ENCODE measurements at places on chromosomes 5 and 9. TPM values are rescaled to one million over a fixed set of nuclear protein-coding genes. Genes with fewer than 3 reads are reported as not detected.

- no peak for DNase-seq
- H3K27ac ChIP-seq: peak overlapping the region; percentile 76
- peaks cover 35% of the 10 kb centered on the region for H3K4me1 ChIP-seq
- H3K27me3 ChIP-seq: peaks cover 47% of the 10 kb centered on the region
- no peaks in the 10 kb centered on the region for H3K36me3 ChIP-seq
Measured at GRCh38 chr9:132185073-132186009, 23.5 kb downstream of the NTNG2 start.

GRCh38 chr5:90182726-90183125 lies 226.8 kb downstream of the CETN3 start:
- no peak overlapping the region for H3K27ac ChIP-seq
- H3K36me3 ChIP-seq: no peaks in the 10 kb centered on the region
- H3K27me3 ChIP-seq: no peaks in the 10 kb centered on the region
- DNase-seq: no peak

GRCh38 chr5:54224103-54224826 lies 86.1 kb downstream of the ARL15 start:
- peaks cover 22% of the 10 kb centered on the region for H3K4me1 ChIP-seq
- no peak overlapping the region for H3K4me3 ChIP-seq
- peaks cover 1% of the 10 kb centered on the region for H3K27me3 ChIP-seq
- H3K27ac ChIP-seq: no peak overlapping the region
- no peak for DNase-seq

GRCh38 chr9:125652759-125653158 lies 54.2 kb downstream of the MAPKAP1 start:
- no peak overlapping the region for H3K27ac ChIP-seq
- no peaks in the 10 kb centered on the region for H3K27me3 ChIP-seq
- peaks cover 5% of the 10 kb centered on the region for H3K36me3 ChIP-seq
- no peak for DNase-seq

- H3K27me3 ChIP-seq: no peaks in the 10 kb centered on the region
- H3K27ac ChIP-seq: no peak overlapping the region
- H3K36me3 ChIP-seq: peaks cover 15% of the 10 kb centered on the region
- no peak for DNase-seq
- H3K4me1 ChIP-seq: peaks cover 13% of the 10 kb centered on the region
Measured at GRCh38 chr5:107443897-107444296, 226.8 kb downstream of the EFNA5 start.

DNA sequence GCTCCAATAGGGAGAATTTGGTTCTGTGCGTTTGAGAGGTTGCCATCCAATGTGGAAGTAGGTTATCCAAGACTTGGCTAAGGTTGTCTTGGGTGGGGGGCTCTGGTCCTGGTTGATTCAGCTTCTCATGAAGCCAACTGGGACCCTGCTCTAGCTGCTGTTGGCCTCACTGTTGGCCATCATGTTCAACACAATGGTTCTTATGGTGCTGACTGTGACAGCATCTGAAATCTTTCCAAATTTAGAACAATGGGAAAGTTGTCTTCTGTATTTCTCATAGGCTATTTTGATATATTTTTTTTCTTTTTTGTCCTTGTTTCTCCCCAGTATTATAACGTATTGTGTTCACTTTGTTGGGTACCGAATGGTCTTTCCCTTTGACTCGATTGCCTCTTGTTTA lies 71.9 kb downstream of the GDNF start:
- H3K36me3 ChIP-seq: no peaks in the 10 kb centered on the region
- no peaks in the 10 kb centered on the region for H3K27me3 ChIP-seq
- DNase-seq: no peak
- no peak overlapping the region for H3K27ac ChIP-seq
- H3K4me1 ChIP-seq: no peaks in the 10 kb centered on the region
- no peak overlapping the region for H3K4me3 ChIP-seq

DNA sequence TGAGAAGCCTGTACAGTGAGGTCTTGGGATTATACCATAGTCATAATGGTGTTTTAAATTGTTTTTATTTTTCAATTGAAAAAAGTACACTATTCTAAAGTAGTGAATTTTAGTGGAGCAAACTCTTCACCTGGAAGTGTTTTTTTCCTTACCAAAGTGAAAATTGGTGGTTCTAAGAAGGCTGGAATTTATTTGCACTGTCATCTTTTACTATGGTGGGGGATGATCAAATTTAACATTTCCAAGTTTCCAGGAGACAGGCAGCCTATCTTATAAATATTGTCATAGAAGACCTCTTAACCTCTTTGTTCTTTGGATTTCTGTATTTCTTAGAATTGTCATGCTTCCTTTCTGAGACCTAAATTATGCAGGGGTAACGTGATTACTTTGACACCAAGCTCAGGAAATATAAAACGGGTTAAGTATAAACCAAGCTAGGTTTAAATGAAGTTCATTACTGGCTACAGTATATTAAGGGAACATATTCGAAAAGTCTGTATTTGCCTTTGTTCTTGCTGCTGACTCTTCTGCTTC lies 20.2 kb downstream of the NDFIP1 start:
- peaks cover 16% of the 10 kb centered on the region for H3K36me3 ChIP-seq
- no peak for DNase-seq
- H3K27ac ChIP-seq: no peak overlapping the region

GRCh38 chr5:168370831-168371230 lies 79.4 kb downstream of the WWC1 start:
- H3K36me3 ChIP-seq: no peaks in the 10 kb centered on the region
- no peak for DNase-seq
- H3K27me3 ChIP-seq: no peaks in the 10 kb centered on the region

GRCh38 chr9:92173318-92173717 lies 58.1 kb upstream of the SPTLC1 start:
- no peaks in the 10 kb centered on the region for H3K27me3 ChIP-seq
- DNase-seq: no peak
- H3K4me1 ChIP-seq: no peaks in the 10 kb centered on the region
- H3K36me3 ChIP-seq: no peaks in the 10 kb centered on the region
- no peak overlapping the region for H3K27ac ChIP-seq

- no peaks in the 10 kb centered on the region for H3K4me1 ChIP-seq
- H3K4me3 ChIP-seq: no peak overlapping the region
- no peaks in the 10 kb centered on the region for H3K27me3 ChIP-seq
- H3K36me3 ChIP-seq: no peaks in the 10 kb centered on the region
Measured at GRCh38 chr5:39109606-39110005, 35.4 kb upstream of the RICTOR start.

GRCh38 chr5:176736931-176737745 lies 73.2 kb upstream of the UNC5A start:
- no peak overlapping the region for H3K4me3 ChIP-seq
- peaks cover 18% of the 10 kb centered on the region for H3K4me1 ChIP-seq
- H3K36me3 ChIP-seq: no peaks in the 10 kb centered on the region
- peak overlapping the region; percentile 17 for H3K27ac ChIP-seq

DNA sequence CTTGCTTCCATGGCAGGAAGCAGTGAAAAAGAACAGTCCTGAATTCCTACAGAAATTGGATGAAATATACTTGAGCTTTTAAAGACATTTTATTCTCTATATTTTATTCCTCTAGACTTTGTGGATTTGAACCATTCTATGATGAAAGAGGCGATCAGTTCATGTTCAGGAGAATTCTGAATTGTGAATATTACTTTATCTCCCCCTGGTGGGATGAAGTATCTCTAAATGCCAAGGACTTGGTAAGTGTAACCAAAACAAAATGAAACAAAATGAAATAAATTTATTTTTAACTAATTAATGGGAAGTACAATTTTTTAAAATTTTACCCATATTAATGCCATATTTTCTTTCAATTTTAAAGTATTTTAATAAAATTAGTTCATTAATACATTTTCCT lies 34.1 kb downstream of the STARD4 start:
- no peaks in the 10 kb centered on the region for H3K4me1 ChIP-seq
- H3K36me3 ChIP-seq: peaks cover 3% of the 10 kb centered on the region
- no peak overlapping the region for H3K27ac ChIP-seq

GRCh38 chr9:88736136-88736637 lies 201.2 kb downstream of the NXNL2 start:
- no peaks in the 10 kb centered on the region for H3K36me3 ChIP-seq
- no peaks in the 10 kb centered on the region for H3K27me3 ChIP-seq
- H3K4me1 ChIP-seq: peaks cover 42% of the 10 kb centered on the region
- no peak overlapping the region for H3K4me3 ChIP-seq

DNA sequence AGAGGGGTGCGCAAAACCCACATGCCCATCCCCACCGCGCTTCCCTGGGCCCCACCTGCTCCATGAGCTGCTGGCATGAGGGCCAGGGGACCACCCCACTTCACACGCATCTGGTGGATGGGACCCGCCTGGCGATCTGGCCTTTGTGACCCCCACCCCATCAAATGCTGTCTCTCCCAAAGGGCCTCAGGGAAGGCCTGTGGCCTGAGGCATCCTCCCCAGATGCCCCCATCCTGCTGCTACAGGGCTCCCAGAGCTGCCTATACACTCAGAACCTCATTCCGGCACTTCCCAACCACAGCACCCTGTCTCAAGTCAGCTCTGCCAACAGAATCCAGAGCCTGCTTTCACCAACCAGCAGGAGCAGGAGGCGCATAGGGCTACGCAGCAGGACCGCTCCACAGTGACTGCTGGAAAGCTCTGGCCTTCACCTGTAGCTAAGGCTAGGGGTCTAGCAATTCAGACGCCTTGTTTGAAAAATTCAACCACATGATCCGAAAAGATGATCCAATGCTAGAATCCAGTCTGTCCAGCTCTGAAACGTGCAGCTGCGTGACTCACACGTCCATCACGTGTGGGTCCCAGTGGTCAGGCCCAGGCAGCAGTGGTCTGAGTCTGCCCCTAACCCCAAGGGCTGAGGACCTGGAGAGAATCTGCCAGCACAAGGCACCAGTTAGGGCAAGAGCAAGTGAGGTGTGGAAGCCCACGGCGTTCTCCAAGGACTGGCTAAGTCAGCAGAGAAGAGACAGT lies 1.4 kb upstream of the SNAPC4 start:
- H3K4me3 ChIP-seq: peak overlapping the region; percentile 36
- peaks cover 19% of the 10 kb centered on the region for H3K36me3 ChIP-seq
- H3K4me1 ChIP-seq: peaks cover 14% of the 10 kb centered on the region
- no peaks in the 10 kb centered on the region for H3K27me3 ChIP-seq
- no peak overlapping the region for H3K27ac ChIP-seq
- no peak for DNase-seq

GRCh38 chr5:125750861-125751186 lies 672.4 kb upstream of the GRAMD2B start:
- no peak for DNase-seq
- H3K36me3 ChIP-seq: no peaks in the 10 kb centered on the region
- no peak overlapping the region for H3K4me3 ChIP-seq
- H3K4me1 ChIP-seq: peaks cover 27% of the 10 kb centered on the region
- no peak overlapping the region for H3K27ac ChIP-seq
- H3K27me3 ChIP-seq: no peaks in the 10 kb centered on the region

DNA sequence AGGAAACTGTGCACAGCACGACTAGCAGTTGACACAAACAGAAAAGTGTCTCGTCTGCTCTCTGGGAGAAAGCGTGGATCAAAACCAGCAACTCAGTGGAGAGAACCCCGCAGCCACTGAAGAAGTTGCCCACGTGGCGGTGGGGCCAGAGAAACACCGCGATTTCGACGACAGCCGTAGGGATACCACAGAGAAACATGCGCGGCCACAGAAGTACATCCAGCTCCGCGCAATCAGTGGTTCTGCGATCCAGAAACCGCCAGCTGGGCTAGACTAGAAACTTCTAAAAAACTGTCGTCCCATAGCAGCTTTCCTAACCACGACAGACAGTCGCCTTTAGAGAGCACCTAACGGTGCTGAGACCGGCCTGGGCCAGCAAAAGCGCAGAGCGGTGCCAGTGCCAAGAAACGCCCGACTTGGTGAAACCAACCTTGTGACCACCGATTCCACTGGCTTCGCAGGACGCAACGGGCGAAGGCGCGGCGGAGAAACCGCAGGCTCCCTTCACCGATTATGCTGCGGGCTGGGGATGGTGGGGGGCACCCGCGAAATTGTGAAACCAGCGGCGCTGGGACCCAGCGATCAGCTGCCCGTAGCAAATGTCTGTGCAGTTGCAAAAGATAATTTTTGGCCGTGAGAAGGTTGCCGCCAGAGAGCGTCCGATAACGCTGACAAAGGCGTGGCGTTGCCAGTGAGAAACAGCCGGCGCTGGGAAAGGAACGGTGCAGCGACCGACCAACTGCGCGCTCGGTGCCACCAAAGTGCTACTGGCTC lies 2.7 kb upstream of the ANXA2R start:
- peak overlapping the region; percentile 71 for H3K4me3 ChIP-seq
- H3K4me1 ChIP-seq: peaks cover 34% of the 10 kb centered on the region
- H3K36me3 ChIP-seq: no peaks in the 10 kb centered on the region
- peak overlapping the region; percentile 93 for H3K27ac ChIP-seq
- peaks cover 75% of the 10 kb centered on the region for H3K27me3 ChIP-seq

DNA sequence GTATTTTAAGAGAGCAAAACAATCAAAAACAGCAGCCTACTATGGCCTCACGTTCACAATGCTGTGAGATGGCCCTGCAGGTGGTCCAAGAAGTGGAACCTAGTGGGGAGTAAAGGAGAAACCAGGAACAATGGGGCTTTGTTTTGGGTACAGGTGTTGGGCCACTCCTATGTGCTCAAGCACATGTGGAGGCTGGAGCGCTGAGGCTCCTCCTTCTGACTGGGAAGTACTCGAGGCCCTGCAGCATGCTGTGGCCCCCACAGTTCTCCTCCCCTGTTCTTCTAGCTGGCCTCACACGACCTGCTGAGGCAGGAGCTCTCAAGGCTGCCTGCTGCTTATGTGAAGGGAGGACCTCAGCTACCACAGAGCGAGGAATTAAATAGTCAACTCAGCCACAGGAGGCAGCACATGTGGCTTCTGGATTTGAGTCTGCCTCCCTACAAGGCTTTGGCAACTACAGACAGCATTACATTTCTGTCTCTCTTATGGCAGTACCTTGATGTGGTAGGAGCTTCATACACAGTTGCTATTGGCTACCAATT lies 482.3 kb downstream of the SPOCK1 start:
- H3K4me1 ChIP-seq: peaks cover 4% of the 10 kb centered on the region
- peaks cover 31% of the 10 kb centered on the region for H3K27me3 ChIP-seq
- no peak overlapping the region for H3K4me3 ChIP-seq
- DNase-seq: no peak

- H3K27me3 ChIP-seq: no peaks in the 10 kb centered on the region
- no peak for DNase-seq
- no peak overlapping the region for H3K4me3 ChIP-seq
- H3K27ac ChIP-seq: no peak overlapping the region
- H3K4me1 ChIP-seq: peaks cover 22% of the 10 kb centered on the region
Measured at GRCh38 chr5:167451076-167451475, 840.4 kb upstream of the WWC1 start.

- no peak overlapping the region for H3K4me3 ChIP-seq
- H3K4me1 ChIP-seq: peaks cover 25% of the 10 kb centered on the region
- H3K27me3 ChIP-seq: peaks cover 2% of the 10 kb centered on the region
- no peak overlapping the region for H3K27ac ChIP-seq
- no peak for DNase-seq
Measured at GRCh38 chr9:89919171-89919681, 314.4 kb downstream of the GADD45G start.

The HAPLN1 gene
- total RNA-seq: 1.4 TPM

The ZDHHC11 gene
- total RNA-seq: 11.4 TPM

The ANKRD20A1 gene
- total RNA-seq: 6.5 TPM

The PCDHB5 gene
- 6.8 TPM for total RNA-seq

The GZMA gene
- not detected for total RNA-seq

The SLC1A3 gene
- total RNA-seq: 55.0 TPM

The IER5L gene
- total RNA-seq: 34.7 TPM

The TMEM174 gene
- total RNA-seq: not detected

The CMBL gene
- 22.5 TPM for total RNA-seq

The SPINK6 gene
- total RNA-seq: not detected

Data from mesothelial cell of epicardium (in vitro differentiated cells).